Kidney epithelial cell (primary cell): ENCODE measurements at places on chromosomes 5 and 9. TPM values are rescaled to one million over a fixed set of nuclear protein-coding genes. Genes with fewer than 3 reads are reported as not detected.

Gene MRPL50
- total RNA-seq: 10.9 and 13.9 TPM in 2 replicates

Gene GM2A
- 19.0 and 24.6 TPM in 2 replicates for total RNA-seq

Gene IL13
- total RNA-seq: not detected in 2 replicates

Gene CSF1R
- 0.41 and 0.75 TPM in 2 replicates for total RNA-seq

Gene FOXD4
- 0.13 and 0.34 TPM in 2 replicates for total RNA-seq

Gene CDHR2
- 0.08 and 0.21 TPM in 2 replicates for total RNA-seq

Gene FOXD4L5
- total RNA-seq: 0.04 and 0.27 TPM in 2 replicates

Gene FCN2
- not detected in 2 replicates for total RNA-seq

Gene PCDHGC4
- 0.62 and 1.1 TPM in 2 replicates for total RNA-seq

Gene CATSPER3
- 0.13 TPM in 1 of 2 replicates, not detected in the other for total RNA-seq

Gene PKD2L2
- total RNA-seq: not detected in 2 replicates

Gene TUSC1
- total RNA-seq: 13.7 and 22.0 TPM in 2 replicates

Gene TMEM38B
- 11.3 and 12.0 TPM in 2 replicates for total RNA-seq

Gene HRH2
- total RNA-seq: 1.1 and 2.7 TPM in 2 replicates

Gene ADAMTS12
- total RNA-seq: 3.4 and 4.1 TPM in 2 replicates

Gene FRMD3
- total RNA-seq: 5.0 and 5.2 TPM in 2 replicates

Gene OR1J2
- total RNA-seq: not detected in 2 replicates

Gene F2RL1
- total RNA-seq: 144 TPM in 2 replicates

Gene DNAH5
- 2.7 and 4.4 TPM in 2 replicates for total RNA-seq

Gene SPARC
- total RNA-seq: 139 and 140 TPM in 2 replicates

Gene ENTPD2
- 0.21 TPM in 1 of 2 replicates, not detected in the other for total RNA-seq

Gene PCDHGA3
- 2.4 and 2.6 TPM in 2 replicates for total RNA-seq

Gene ACTBL2
- total RNA-seq: 1.3 and 1.5 TPM in 2 replicates

Gene CCDC69
- total RNA-seq: 3.1 and 4.4 TPM in 2 replicates

Gene GLRA1
- total RNA-seq: not detected in 2 replicates

Gene PCDHA7
- 0.07 and 0.25 TPM in 2 replicates for total RNA-seq

Gene PFDN1
- 124 and 166 TPM in 2 replicates for total RNA-seq

Gene C5orf58
- total RNA-seq: not detected in 2 replicates

Gene ENTREP1
- 3.1 and 3.8 TPM in 2 replicates for total RNA-seq

Gene SARDH
- total RNA-seq: 0.75 and 1.8 TPM in 2 replicates

Gene ZMAT2
- total RNA-seq: 27.2 and 42.4 TPM in 2 replicates

Gene IPPK
- total RNA-seq: 8.5 and 14.4 TPM in 2 replicates

Gene UQCRQ
- total RNA-seq: 154 and 197 TPM in 2 replicates

Gene SLC25A48
- total RNA-seq: not detected in 2 replicates

Gene ANKRD31
- 0.07 and 0.21 TPM in 2 replicates for total RNA-seq
